Smooth muscle cell of the coronary artery (primary cell): ENCODE measurements at places on chromosomes 13 and 19. TPM values are rescaled to one million over a fixed set of nuclear protein-coding genes. Genes with fewer than 3 reads are reported as not detected.

The TIMM29 gene
- 13.2 and 25.6 TPM in 2 replicates for total RNA-seq

The SIGLEC14 gene
- not detected in 2 replicates for total RNA-seq

The RFPL4AL1 gene
- not detected in 2 replicates for total RNA-seq

The CEACAM6 gene
- not detected in 2 replicates for total RNA-seq

The PCDH8 gene
- total RNA-seq = not detected in 2 replicates

The SIGLEC5 gene
- total RNA-seq = not detected in 2 replicates

The PINLYP gene
- 0.83 and 6.4 TPM in 2 replicates for total RNA-seq

The ASPDH gene
- not detected in 2 replicates for total RNA-seq

The VSTM2B gene
- total RNA-seq = not detected in 2 replicates

The TJP3 gene
- not detected in 2 replicates for total RNA-seq

The PBX4 gene
- total RNA-seq = 3.2 TPM in 1 of 2 replicates, not detected in the other

The TUBB4A gene
- not detected in 2 replicates for total RNA-seq

The ERICH4 gene
- not detected in 2 replicates for total RNA-seq

The CPB2 gene
- not detected in 2 replicates for total RNA-seq

The KANK2 gene
- 212 and 948 TPM in 2 replicates for total RNA-seq
